SJSA1 (cell line): ENCODE measurements at places on chromosomes 3 and 15. TPM values are rescaled to one million over a fixed set of nuclear protein-coding genes. Genes with fewer than 3 reads are reported as not detected.
A peak's percentile ranks its signal among the peaks of the same experiment; 100 is the strongest.

DNA sequence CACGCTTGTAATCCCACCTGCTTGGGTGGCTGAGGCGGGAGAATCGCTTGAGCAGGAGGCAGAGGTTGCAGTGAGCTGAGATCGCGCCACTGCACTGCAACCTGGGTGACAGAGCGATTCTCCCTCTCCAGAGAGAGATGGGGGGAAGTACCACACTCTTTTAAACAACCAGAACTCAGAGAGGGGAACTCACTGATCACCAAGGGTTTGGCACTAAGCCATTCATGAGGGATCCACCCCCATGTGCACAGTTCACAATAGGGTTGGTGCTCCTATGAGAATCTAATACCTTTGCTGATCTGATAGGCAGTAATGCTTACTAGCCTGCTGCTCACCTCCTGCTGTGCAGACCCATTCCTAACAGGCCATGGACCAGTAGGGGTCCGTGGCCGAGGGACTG is 51.6 kb downstream of the QTRT2 start:
- no peak for DNase-seq

DNA sequence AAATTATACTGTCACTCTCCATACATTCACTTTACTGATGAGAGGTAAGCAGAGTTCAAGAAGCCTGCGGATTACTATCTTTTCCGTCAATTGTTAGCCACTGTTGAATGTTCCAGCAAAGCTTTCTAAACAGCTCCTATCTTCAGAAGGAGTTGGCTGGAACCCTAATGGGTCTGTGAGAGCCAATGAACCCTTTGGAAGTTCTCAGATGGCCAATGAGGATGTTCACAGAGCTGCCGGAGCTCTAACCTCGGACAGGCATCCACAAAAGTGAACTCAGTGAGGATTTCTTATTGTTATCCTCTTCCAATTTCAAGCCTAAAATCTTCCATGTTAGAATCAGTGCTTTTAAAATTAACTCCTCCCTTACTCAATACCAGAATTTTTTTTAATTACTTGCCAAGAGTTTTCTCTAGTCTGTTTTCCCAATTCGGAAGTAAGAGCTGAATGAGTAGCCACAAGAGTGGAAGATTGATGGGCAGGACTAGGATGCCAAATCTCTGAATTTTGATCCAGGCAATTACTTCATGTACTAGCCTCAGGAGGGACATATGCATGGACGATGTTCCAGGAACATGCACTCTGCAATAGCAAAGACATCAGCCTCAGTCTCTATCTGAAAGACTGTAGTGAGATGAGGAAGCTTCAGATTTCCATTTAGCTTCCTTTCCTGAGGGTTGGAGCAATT is 78.1 kb downstream of the AGBL1 start:
- no peak for DNase-seq

GRCh38 chr15:37973856-37974255 is 39.4 kb downstream of the TMCO5A start:
- DNase-seq = no peak

DNA sequence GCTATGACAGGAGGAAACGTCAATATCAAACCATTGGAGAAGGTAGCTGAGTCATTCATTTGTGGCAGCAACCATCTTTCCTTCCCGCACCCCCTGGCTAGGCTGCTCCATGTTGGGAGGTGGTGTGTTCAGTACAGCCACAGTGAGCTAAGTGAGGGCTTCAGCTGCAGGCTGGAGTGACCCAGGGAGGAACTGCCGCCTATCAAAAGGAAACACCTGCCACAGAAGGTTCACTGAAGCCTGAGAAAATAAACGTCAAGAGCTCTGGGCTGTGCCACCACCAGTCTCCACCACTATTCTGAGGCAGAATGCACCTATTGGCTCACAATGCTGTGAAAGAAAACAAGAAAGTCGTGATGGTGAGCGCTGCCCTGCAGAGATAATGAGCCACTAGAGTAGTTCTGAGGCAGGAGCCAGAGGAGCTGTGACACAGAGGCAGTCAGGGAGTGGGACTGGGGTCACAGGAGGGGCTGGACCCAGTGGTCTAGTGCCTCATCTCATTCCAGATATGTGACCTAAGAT is 34.8 kb upstream of the CD47 start:
- no peak for DNase-seq

GRCh38 chr3:171458071-171458863 is 1.9 kb downstream of the TNIK start:
- DNase-seq = no peak

- no peak for DNase-seq
These were observed 4.2 kb upstream of the DGKG start for GRCh38 chr3:186366206-186366605.

DNA sequence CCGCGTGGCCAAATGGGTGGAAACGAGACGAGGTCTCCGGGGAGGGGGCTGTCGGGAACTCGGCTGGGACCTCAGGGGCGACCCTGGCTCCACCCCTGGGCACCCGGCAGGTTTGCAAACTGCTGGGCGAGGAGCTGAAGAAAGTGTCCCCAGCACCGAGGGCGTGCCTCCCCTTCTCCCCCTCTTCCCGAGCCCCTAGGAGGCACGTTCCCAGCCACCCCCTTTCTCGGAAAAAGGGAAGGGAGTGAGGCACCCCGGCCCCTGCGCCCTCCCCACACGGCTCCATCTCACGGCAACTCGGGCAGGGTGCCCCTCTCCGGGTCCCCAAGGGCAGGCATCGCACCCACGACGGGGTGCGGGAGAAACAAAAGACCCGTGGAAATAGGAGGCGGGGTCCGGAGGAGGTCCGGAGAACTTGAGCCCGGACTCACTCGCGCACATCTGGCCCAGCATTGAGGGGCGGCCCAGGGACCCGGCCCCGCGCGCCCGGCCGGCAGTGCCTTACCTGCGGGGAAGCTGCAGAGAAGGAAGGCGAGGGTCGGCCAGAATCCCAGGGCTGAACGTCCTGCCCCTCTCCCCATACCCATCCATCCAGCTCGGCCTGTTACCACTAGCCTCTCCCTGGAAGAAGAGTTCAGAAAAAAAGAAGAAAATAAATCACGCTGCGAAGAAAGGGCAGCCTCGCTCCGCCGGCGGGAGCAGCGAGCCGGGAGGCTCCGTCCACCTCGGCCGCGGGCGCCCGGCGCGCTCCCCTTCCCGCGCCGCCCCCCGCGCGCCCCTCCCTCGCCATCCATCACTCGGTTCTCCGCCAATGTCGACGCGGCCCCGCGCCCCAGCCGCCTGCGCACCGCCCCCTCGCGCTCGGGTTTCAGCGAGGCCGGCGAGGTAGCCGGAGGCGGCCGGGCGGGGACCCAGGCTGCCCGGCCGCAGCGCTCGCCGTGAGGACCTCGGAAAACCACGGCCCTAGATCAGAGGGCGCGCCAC is 16.3 kb downstream of the RGMA start:
- DNase-seq = peak; percentile 83

DNA sequence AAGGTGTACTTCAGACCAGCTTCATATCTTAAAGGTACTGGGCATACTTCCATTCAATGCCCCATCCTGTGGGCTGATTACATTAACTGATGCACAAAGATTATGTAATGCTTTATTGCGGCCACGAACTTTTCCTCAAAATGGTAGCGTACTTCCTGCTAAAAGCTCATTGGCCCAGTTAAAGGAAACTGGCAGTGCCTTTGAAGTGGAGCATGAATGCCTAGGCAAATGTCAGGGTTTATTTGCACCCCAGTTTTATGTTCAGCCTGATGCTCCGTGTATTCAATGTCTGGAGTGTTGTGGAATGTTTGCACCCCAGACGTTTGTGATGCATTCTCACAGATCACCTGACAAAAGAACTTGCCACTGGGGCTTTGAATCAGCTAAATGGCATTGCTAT is 3.4 kb downstream of the SKIL start:
- DNase-seq = no peak

DNA sequence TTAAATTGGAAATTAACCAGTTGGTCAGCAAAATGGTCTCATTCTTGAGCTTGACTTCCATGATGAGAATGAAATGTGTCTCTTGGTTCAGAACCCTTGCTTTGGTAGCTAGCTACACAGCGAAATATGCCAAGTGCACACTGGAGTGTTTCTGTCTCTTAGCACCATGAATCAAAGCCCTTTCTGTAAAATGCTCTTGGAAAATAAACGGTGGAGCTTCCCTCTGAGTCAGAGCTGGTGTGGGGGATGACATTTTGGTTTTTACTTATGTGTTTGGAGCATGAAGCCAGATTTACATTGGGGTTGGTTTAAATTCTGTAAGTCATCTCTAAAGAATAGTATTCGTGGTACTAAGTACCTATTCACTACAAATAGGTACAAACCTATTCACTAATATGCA is 85.1 kb upstream of the NANOGP8 start:
- no peak for DNase-seq

DNA sequence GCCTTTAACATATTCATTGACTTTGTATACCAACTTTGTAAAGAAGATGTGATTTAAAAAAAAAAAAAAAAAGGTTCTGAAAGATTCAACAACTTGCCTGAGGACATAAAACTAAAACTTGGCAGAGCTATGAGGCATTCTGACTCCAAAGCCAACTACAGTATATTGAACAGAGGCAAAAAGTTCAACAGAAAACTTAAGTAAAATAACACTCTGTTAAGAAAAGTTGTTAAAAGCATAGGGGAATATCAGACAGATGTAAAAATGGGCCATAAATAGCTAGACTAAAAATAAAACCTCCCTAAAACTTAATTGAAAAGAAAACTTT is 23.4 kb downstream of the GOLIM4 start:
- DNase-seq = no peak

DNA sequence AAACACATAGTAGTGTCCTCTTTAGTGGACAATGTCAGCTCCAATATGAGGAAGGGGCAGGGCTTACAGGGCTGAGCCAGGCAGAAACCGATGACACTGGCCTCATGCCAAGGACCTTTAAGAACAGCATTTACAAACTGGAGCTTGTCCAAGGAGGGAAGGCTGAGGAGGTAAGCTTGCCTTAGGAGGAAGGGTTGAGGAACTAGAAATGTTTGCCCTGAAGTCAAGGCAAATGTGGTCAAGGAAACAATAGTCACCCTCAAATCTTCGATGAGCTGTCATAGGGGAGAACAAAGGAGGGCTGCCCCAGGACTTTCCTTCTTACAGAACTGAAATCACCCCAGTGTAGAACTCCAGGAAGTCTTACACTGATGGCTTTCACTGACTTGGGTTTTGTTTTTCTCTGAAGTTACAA is 136.4 kb downstream of the LIPC start:
- DNase-seq = peak; percentile 25

- peak; percentile 94 for DNase-seq
These were observed 108.1 kb downstream of the KLF13 start for GRCh38 chr15:31434588-31435260.

GRCh38 chr3:24012589-24013269 is 67.6 kb downstream of the NR1D2 start:
- no peak for DNase-seq

DNA sequence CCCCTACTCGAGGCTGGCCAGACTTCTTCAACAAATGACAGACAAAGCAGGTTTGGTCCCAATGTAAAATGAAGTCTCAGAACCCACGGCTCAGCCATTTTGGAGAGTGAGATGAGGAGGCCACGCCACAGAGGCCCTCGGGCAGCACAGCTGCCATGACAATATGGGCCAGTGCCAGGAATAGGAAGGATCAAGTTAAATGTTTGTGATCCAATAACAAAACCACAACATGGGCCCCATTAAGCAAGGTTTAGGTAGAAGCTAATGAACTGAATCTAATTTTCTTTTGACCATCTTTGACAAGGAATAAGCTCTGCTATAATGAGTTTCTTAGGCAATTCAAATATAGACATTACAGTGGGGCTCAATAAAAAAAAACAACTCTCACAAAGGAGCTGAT is 52.6 kb downstream of the RFTN1 start:
- DNase-seq = no peak

DNA sequence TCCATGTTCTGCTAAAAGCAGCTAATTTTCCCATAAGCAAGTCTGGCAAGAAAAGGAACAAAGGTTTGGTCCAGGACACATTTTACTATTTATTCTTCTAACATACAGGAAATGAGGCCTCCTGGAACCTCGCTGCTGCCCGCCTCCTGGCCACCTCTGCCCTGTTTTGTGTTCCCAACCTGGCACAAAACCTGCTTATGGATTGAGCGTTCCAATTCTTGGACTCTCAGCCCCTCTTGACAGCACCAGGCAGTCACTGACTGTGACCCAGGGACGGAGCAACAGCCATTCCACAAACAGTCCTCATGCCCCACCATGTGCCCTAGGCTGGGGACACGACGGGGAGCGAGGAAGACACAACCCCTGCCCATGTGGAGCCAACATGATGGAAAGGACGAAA is 11.6 kb upstream of the SSUH2 start:
- DNase-seq = no peak

- no peak for DNase-seq
These were observed 179.8 kb downstream of the SNRPN start for GRCh38 chr15:25134546-25134945.

DNA sequence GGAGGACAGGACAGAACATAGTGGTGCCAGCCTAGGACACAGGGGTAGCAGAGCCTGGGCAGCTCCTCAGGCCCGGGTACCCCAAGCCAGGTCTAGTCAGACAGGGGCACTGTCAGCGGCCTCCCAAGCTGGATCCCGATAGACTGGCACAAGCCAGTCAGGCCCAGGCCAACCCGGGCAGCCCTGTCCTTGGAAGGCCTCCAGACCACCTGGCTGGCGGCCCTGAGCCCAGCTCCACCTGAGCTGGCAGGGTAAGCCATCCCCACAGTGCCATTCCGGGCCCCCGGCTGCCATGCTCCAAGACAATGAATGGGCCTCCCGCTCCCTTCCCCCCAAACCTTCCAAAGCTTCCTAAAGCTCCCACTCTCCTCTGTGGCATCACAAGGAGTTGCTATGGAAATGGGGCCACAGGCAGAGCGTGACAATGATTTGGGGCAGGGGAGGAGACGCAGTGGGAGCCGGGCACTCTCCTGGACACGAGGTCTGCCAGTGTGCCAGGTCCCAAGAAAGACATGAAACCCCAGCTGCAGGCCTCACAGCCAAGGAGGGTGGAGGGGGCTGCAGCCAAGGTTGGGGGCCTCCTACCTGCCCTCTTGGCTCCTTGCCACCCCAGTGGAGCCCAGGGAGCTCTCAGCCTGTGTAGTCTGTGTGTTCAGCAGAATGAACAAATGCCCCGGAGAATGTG is 165.6 kb upstream of the LINGO1 start:
- DNase-seq = no peak

GRCh38 chr3:76505202-76505845 is 534.6 kb upstream of the ROBO2 start:
- DNase-seq = no peak

Gene ERICH6
- not detected in 2 replicates for total RNA-seq

Gene ACTR8
- 11.7 and 21.4 TPM in 2 replicates for total RNA-seq

Gene TRIM42
- not detected in 2 replicates for total RNA-seq

Gene WNT5A
- total RNA-seq = 18.6 and 18.8 TPM in 2 replicates

Gene CYP1A1
- 0.18 TPM in 1 of 2 replicates, not detected in the other for total RNA-seq

Gene CLRN1
- not detected in 2 replicates for total RNA-seq

Gene EPHA6
- total RNA-seq = not detected in 2 replicates

Gene RASGRP1
- total RNA-seq = not detected in 2 replicates

Gene EPHB3
- 2.9 and 4.1 TPM in 2 replicates for total RNA-seq

Gene RARRES1
- total RNA-seq = 0.66 and 4.9 TPM in 2 replicates

Gene CCDC13
- 0.39 and 1.0 TPM in 2 replicates for total RNA-seq
